ENCODE measurements at places on chromosomes 12 and 14. TPM values are rescaled to one million over a fixed set of nuclear protein-coding genes. Genes with fewer than 3 reads are reported as not detected.

GRCh38 chr12:88903333-88903732 is 323.1 kb upstream of the KITLG start:
- DNase-seq: no peak

Gene HSPB8
- total RNA-seq: 35.6 TPM

Gene SMOC1
- total RNA-seq: 17.6 TPM

GRCh38 chr12:2616763-2617162 is 178.0 kb upstream of the FKBP4 start:
- DNase-seq: no peak

- peak; percentile 9 for DNase-seq
Measured at GRCh38 chr12:121282072-121282742, 14.3 kb downstream of the CAMKK2 start.

DNA sequence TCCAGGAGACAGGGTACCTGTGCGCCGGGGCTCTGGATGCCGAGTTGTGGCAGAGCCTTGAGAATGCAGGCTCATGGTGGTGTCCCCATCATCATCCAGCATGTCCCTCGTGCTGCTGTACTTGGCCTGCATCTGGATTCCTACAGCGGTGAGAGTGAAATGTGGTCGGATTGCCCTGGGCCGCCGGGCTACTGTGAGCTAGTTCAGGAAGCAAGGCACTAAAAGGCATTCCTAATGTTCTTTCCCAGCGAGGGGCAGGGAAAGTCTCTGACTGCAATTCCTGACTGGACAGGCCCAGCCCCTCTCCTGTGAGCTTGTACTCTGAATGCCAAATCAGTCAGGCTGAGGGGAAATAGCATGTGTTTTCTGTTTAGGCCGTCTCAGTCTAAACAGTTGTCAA is at the start of gene CLEC1A:
TSS of gene CLEC1A (minus strand) at position 195 of the 400 bp plus-strand sequence. CDS start at position 132, 63 bp downstream.
- peak; percentile 36 for DNase-seq

GRCh38 chr12:114774197-114774596 is 90.2 kb upstream of the TBX3 start:
- no peak for DNase-seq

Gene PEBP1
- 136 TPM for total RNA-seq

DNA sequence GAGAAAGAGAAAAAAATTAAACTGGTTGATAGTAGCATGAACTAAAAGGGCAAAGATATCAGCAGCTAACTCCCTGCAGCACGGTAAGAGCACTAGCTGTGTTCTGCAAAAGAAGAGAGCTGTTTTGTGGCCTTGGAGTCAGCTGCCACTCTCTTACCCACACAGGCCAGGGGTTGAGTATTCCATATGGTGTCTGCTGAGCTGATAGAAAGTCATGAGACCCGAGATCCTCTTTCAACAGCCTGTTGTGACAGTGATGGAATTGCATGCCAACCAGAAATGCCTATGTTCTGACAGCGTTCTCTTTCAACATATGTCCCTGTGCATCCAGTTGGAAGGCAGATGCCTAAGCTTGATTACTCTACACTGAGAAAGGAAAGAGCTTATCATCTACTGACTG is 39.9 kb downstream of the TMTC1 start:
- DNase-seq: no peak

- no peak for DNase-seq
Measured at GRCh38 chr14:37045340-37046061, 126.9 kb downstream of the SLC25A21 start.

- DNase-seq: no peak
Measured at GRCh38 chr14:25832585-25832984, 765.2 kb downstream of the NOVA1 start.

- DNase-seq: no peak
Measured at GRCh38 chr12:85993746-85994145, 119.7 kb downstream of the NTS start.

DNA sequence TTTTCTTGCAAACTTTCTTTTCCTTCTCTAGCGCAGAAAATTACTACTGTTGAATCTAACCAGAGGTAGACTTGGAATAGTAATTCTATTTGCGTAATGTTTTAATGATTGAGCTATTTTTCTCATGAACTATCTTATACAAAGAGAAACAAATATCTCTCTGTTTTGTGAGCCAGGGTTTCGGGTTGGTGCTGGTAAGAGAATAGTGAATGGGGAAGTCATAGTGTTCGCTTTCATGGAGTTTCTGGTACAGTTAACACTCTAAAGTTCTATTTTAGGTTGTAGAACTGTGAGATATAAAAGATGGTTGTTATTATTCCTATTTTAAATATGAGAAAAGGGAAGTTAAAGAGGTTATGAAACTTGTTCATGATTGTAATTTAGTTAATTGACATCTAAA is 6.6 kb downstream of the CLEC1B start:
- DNase-seq: no peak

GRCh38 chr14:76500480-76500879 is 124.5 kb downstream of the ESRRB start:
- no peak for DNase-seq

- DNase-seq: peak; percentile 4
Measured at GRCh38 chr12:21895651-21896050, 45.6 kb downstream of the ABCC9 start.

DNA sequence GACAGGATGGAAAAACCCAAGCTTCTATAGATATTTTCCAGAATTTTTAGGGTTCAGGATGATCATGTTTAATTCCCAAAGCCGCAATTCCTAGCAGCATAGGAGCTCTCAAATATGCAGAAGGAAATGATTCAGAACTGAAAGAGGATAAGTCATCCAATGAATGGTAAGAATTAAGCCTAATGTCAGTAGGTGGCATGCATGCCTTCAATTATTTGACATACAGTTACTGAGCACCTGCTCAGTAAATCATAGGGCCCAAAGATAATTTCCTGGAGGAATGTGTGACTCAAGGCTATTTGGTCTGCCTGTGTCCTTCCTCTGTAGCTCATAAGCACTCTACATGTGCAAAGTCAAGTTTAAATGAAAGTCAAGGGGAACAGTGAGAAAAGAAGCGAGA is 116.8 kb upstream of the SLC38A4 start:
- no peak for DNase-seq

GRCh38 chr14:55721353-55721752 is 141.3 kb downstream of the KTN1 start:
- no peak for DNase-seq

Gene RASSF9
- total RNA-seq: 3.9 TPM

DNA sequence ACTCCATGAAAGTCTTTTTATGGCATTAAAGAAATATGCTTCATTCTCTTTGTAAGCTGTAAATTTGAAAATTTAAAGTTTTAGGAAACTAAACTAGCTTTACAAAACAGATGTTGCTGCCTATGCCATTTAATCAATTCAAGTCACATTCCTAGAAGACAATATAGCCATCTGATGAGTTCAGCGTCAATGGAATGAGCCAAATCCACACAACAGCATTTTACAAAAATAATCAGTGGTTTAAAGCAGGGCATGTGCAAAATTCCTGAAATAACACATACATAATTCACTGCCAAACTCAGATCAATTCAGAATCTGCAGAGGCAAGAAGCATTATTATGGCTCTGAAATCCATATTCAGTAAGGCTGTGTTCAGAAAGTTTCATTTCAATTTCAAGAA is 75.6 kb downstream of the MED13L start:
- no peak for DNase-seq

DNA sequence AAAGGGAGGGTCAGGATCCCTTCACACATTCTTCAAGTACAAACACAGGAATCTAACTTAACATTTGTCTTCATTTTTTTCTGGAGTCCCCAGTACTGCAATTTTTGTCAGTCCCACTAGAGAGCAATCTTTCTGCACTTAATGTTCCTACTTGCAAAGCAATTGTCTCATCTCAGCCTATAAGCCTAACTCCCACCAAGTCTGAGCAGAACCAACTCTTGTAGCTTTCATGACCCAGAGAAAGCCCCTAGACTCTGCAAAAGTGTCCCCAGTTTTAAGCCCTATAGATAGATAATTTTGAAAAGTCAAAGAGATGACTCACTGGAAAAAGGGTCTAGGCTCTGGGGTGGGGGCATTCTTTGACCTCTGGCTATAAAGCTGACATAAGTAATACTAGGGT is 1.8 kb upstream of the ZBTB39 start:
- DNase-seq: peak; percentile 84

- no peak for DNase-seq
Measured at GRCh38 chr14:50031602-50032313, 84.6 kb downstream of the VCPKMT start.

Gene TTC6
- total RNA-seq: 0.96 TPM

Gene POTEG
- 1.2 TPM for total RNA-seq

DNA sequence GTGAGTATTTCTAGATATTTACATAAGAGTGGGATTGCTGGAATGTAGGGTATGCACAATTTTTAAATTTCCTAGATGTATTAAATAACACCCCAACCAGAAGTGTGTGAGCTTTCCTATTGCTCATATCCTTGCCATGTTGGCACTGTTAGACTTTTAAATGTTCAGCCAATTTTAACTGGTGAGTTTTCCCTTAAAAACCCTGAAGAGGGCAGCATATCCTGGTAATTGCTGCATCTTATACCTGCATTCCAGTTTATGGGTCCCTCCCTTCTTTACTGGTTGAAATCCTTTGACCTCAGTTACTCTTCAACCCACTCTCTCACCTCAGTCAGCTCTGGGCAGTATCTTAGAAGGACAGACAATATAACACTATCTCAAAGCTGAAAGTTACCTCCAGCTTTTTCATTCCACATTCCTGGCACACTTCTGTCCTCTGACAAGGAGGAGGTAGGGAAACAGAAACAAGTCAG is 270.6 kb downstream of the PAWR start:
- peak; percentile 68 for DNase-seq

GRCh38 chr12:2129076-2129475 is 76.3 kb downstream of the CACNA1C start:
- DNase-seq: peak; percentile 36

Gene SLC38A4
- total RNA-seq: 22.1 TPM

DNA sequence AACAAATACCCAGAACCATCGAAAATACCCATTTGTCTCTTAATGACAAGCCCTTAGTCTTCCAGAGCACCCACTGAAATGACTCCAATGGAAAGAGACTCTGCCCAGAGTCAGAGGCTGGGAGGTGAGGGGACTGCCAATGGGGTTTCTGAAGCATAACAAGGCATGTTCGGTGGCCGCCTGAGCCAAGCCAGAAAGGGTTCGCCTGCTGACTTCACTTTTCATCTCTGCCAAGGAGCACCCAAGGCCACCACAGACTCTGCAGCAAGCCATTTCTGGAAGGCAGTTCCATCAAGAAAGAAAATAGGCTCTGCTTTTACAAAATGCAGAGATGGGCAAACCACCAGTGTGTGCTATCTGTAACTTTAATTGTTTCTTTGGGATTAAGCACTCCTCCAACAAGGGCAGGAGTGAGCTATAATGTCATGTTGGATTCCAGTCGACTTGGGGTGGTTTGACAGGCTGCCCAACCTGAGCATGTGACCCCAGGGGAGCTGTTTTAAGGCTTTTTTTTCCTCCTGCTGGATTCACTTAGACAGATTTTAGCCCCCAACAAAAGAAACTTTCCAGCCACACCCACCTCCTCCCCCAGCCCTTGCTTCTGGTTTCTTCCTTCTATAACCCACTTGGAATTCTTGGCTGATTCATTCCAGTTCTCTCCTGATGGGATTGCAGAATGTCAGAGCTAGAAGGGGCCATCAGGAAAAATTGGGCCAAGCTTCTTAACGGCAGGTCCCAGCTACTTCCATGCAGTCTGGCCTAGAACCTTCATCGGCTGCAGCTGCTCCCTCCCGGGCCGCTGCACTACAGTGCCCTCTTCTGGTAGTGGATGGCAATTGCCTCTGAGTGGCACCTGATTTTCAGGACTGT is 24.1 kb downstream of the CKAP4 start:
- peak; percentile 66 for DNase-seq
